ENCODE measurements at places on chromosomes 3 and 15.

- DNase-seq, result no peak
Observed at GRCh38 chr3:139835830-139836683, 98.9 kb upstream of the CLSTN2 start.

- DNase-seq, result no peak
Observed at GRCh38 chr3:127734754-127735473, 62.2 kb downstream of the ABTB1 start.

DNA sequence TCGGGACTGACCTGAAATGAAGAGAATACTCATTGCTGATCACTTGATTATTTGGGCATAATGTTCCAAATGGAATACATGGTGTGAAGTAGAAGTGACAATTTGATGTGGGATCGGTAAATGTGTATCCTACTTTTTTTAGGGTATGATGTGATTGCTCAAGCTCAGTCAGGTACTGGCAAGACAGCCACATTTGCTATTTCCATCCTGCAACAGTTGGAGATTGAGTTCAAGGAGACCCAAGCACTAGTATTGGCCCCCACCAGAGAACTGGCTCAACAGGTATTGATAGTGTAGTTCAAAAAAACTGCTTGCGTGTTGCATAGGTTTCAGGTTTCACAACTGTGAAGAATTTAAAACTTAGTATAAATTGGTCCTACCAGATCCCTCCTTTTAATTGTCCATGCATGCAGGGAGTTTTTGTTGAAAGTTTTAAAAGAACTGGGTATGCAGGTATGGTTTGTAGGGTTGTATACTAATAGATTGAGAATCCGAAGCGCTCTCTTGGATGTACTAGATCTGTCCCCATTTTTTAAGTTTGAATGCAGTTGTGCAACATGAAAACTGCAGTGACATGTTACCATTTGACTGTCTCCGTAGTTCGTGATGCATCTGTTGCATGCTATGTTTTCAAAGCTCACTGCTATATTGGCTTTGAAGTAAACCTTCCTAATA lies 1.6 kb downstream of the EIF4A2 start:
- no peak for DNase-seq

GRCh38 chr3:61347981-61348380 lies 96.7 kb upstream of the FHIT start:
- no peak for DNase-seq

GRCh38 chr3:18295171-18295920 lies 129.8 kb downstream of the SATB1 start:
- DNase-seq, result peak; percentile 10

DNA sequence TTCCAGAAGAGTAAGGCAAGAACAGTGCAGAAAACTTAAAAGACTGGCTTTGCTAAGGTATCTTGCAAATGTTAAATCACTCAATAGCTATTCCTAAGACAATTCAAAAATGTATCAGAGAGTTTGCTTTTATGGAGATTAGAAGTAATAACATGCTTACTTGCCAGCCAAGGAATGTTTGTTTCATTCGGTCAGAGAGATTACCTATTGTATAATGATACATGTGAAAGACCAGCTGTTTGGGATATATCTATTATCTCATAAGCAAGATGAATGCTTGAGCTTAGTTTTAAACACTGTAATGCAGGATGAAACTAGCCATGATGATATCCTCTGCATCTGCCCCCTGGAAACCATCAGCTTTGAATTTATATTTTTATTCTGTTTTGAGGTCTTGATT lies 70.7 kb downstream of the MAP2K5 start:
- no peak for DNase-seq

DNA sequence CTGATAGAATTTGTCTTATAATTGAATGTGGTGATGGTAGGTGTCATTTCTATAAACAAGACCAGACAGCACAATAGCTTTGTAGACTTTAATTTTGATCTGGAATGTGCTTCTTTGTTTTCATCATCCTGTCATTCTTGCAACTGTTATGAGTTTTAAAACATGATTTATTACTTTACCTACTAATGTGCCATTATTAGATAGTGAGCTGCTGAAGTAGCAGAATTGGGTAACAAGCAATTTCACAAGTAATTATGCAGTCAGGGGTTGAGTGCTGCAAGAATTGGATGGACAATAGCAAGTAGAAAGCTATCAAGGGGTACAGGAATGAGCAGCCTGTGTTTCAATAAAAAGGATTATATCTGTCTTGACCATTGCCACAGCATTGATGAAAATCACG lies 975.6 kb downstream of the ROBO1 start:
- no peak for DNase-seq

- DNase-seq, result no peak
Observed at GRCh38 chr3:4395448-4395847, 71.6 kb downstream of the SUMF1 start.

GRCh38 chr3:194691481-194692283 lies 6.0 kb downstream of the FAM43A start:
- no peak for DNase-seq

- no peak for DNase-seq
Observed at GRCh38 chr3:197266331-197266730, 32.1 kb downstream of the DLG1 start.

DNA sequence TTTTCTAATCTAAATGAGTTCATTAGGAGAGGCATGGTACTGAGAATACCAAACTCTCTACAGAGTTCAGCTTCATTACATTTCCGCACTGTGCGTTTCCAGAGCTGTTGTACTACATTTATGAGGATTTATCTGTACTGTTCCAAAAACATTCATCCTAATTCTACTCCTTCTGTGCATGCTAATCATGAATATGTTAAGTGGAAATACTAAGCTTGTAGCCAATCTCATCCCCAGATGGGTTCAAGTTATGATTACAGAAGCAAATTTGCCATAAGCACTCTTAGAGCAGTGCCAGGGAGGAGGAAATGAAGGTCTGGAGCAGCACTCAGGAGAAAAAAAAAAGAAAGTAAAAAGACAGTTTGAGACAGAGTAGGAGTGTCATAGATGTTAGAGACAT lies 544.3 kb downstream of the GBE1 start:
- DNase-seq, result no peak

DNA sequence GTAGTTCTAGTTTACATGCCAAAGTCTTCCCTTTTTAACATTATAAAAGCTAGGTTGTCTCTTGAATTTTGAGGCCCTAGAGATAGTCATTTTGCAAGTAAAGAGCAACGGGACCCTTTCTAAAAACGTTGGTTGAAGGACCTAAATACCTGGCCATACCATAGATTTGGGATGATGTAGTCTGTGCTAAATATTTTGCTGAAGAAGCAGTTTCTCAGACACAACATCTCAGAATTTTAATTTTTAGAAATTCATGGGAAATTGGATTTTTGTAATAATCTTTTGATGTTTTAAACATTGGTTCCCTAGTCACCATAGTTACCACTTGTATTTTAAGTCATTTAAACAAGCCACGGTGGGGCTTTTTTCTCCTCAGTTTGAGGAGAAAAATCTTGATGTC lies 21.3 kb downstream of the SLC35A5 start:
- DNase-seq, result no peak

GRCh38 chr3:105187344-105187743 lies 179.4 kb upstream of the ALCAM start:
- no peak for DNase-seq

GRCh38 chr3:181707980-181708379 lies 3.7 kb upstream of the SOX2 start:
- no peak for DNase-seq

DNA sequence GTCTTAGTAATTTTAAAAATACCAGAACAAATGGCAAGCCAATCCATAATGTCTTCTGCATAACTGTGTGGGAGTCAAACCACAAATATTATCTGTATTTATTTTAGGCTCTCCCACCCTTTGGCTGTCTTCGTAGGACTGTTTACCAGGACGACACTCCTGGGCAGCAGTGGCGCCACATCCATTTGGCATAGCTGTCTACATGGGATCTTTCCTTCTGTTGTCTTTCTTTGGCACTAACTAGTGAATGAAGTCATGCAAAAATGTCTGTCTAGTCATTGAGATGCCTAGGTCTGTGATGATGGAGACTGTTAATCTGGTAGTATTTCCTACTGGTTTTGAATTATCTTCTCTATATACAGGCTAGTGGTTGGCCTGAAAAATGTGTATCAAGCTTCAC lies 54.0 kb upstream of the CHMP2B start:
- no peak for DNase-seq
